ENCODE measurements at places on chromosomes 7 and 10. TPM values are rescaled to one million over a fixed set of nuclear protein-coding genes. Genes with fewer than 3 reads are reported as not detected.
A peak's percentile ranks its signal among the peaks of the same experiment; 100 is the strongest.

- peaks cover 7% of the 10 kb centered on the region for H3K4me1 ChIP-seq
- no peaks in the 10 kb centered on the region for H3K27me3 ChIP-seq
- H3K36me3 ChIP-seq: no peaks in the 10 kb centered on the region
- no peak overlapping the region for H3K4me3 ChIP-seq
- no peak overlapping the region for H3K27ac ChIP-seq
Observed at GRCh38 chr10:310976-311639, 175.9 kb downstream of the ZMYND11 start.

The GSDME gene
- 21.8 TPM for total RNA-seq

DNA sequence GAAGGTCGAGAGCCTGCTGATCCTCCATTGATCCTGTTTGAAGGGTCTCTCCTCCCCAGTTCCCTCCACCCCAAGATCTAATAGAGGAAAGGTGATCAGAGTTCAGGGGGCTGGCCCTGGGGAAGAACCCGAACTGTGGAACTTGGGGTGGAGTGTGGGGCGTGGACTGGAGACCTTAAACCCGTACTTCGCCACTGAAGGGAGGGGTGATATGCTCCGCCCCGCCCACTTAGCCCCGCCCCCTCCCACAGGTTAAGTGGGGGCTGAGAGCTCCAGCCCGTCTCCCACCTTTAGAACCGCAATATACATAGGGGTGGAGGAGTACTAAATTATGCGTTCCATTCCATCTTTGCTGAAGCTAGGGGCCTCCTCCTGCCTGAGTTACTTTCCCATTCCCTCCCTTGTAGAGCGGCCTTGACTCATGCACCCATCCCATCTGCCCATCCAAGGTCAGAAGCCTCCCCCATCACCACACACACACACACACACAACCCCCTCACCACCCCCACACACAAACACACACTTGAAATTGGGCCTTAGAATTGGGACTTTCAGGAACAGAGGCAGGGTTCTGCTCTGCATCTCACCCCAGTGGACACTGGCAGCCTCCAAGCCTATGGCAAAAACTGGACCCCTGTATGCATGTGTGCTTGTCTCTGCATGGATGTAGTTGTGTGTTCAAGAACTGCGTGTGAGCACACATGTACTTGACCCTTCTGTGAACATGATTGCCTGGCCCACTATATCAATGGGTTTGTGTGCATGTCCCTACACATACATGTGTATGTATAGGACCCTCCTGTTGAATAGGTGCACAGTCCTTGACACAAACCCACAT, 991 bp downstream of the SEMA4G start:
- H3K27me3 ChIP-seq: no peaks in the 10 kb centered on the region
- peaks cover 11% of the 10 kb centered on the region for H3K4me1 ChIP-seq
- peak overlapping the region; percentile 75 for H3K4me3 ChIP-seq
- peak; percentile 45 for DNase-seq

The FAM25C gene
- total RNA-seq: not detected

GRCh38 chr10:86253091-86254072, 113.2 kb downstream of the GRID1 start:
- no peak overlapping the region for H3K27ac ChIP-seq
- H3K27me3 ChIP-seq: no peaks in the 10 kb centered on the region
- H3K4me1 ChIP-seq: no peaks in the 10 kb centered on the region

GRCh38 chr10:124997771-124998623, 56.1 kb downstream of the ZRANB1 start:
- DNase-seq: no peak
- no peak overlapping the region for H3K4me3 ChIP-seq
- no peaks in the 10 kb centered on the region for H3K4me1 ChIP-seq
- H3K27me3 ChIP-seq: no peaks in the 10 kb centered on the region
- no peak overlapping the region for H3K27ac ChIP-seq

GRCh38 chr10:107880185-107880584, 715.7 kb upstream of the SORCS1 start:
- no peak overlapping the region for H3K4me3 ChIP-seq
- no peaks in the 10 kb centered on the region for H3K27me3 ChIP-seq
- H3K36me3 ChIP-seq: no peaks in the 10 kb centered on the region
- no peaks in the 10 kb centered on the region for H3K4me1 ChIP-seq
- no peak for DNase-seq

DNA sequence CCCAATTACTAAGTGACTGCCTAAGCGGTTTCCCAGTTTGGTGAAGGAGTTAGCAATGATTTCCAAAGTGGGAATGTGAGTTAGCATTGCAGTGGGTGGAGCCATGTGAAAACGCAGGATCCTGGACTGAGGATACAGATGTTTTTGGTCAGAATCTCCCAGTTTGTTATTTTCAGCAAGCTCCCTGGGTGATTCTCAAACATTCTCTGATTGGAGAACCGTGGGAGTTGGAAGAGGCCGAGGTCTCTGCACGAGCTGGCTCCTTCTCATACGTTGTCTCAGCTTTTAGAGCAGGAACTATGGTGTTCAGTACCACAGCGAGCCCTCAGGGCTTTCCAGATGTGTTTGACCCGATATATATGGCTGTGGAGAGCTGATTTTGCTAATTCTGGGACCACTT, 396.5 kb upstream of the NPVF start:
- no peaks in the 10 kb centered on the region for H3K4me1 ChIP-seq
- DNase-seq: no peak
- H3K27ac ChIP-seq: no peak overlapping the region
- no peak overlapping the region for H3K4me3 ChIP-seq
- H3K27me3 ChIP-seq: no peaks in the 10 kb centered on the region
- no peaks in the 10 kb centered on the region for H3K36me3 ChIP-seq

Data from thyroid gland (tissue), 4 donors.